ENCODE measurements at places on chromosomes 13 and 19.

- DNase-seq: no peak
Measured at GRCh38 chr19:13914777-13915176, 8.8 kb downstream of the CC2D1A start.

GRCh38 chr13:67095621-67096020 is 134.5 kb downstream of the PCDH9 start:
- DNase-seq: no peak

DNA sequence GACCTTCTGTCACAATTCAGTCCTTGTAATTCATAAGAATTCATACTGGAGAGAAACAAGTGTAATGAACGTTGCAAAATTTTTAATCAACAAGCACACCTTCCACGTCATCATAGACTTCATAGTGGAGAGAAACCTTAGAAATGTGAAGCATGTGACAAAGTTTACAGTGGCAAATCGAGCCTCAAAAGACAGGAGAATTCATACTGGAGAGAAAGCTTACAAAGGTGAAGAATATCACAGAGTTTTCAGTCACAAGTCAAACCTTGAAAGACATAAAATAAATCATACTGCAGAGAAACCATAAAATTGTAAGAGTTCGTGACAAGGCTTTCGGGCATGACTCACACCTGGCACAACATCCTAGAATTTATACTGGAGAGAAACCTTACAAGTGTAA is 24.6 kb downstream of the ZNF813 start:
- no peak for DNase-seq

- no peak for DNase-seq
Measured at GRCh38 chr13:65387743-65388347, 1842.3 kb downstream of the PCDH9 start.

DNA sequence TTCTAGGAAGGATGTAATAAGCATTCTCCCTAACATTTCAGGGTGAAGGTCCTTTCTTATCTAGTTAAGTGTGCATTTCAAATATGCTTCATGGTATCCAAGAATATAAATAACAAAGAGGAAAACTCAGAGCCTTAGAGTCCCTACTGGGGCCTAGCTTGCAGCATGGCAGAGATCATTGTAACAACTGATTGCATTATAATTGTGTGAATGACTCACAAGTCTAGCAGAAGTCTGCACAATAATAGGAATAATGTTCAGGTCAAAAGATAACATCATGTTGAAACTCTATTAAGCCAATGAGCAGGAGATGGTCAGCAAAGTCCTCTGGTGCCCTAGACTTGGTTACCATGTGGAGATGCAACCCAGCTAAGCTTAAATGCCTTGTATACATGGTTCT is 3.4 kb downstream of the POSTN start:
- no peak for DNase-seq

DNA sequence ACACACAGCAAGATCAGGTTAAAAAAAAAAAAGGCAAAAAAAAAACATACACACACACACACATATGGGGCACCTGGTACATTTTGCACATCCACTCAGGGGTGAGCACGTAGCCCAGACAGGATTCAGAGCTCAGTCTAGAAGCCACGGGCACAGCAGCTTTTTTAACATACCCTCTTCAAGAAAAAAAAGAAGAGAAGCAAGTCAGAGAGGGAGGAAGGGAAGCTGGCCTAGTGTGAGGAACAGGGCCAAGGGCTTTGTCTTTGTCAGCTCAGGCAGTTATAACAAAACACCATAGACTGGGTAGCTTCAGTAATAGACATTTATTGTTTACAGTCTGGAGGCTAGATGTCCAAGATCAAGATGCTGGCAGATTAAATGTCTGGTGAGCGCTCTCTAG is 2.3 kb upstream of the TPM4 start:
- DNase-seq: peak; percentile 54

GRCh38 chr19:31126236-31126635 is 223.0 kb downstream of the TSHZ3 start:
- no peak for DNase-seq

GRCh38 chr13:39536274-39536673 is 66.7 kb downstream of the LHFPL6 start:
- DNase-seq: no peak

DNA sequence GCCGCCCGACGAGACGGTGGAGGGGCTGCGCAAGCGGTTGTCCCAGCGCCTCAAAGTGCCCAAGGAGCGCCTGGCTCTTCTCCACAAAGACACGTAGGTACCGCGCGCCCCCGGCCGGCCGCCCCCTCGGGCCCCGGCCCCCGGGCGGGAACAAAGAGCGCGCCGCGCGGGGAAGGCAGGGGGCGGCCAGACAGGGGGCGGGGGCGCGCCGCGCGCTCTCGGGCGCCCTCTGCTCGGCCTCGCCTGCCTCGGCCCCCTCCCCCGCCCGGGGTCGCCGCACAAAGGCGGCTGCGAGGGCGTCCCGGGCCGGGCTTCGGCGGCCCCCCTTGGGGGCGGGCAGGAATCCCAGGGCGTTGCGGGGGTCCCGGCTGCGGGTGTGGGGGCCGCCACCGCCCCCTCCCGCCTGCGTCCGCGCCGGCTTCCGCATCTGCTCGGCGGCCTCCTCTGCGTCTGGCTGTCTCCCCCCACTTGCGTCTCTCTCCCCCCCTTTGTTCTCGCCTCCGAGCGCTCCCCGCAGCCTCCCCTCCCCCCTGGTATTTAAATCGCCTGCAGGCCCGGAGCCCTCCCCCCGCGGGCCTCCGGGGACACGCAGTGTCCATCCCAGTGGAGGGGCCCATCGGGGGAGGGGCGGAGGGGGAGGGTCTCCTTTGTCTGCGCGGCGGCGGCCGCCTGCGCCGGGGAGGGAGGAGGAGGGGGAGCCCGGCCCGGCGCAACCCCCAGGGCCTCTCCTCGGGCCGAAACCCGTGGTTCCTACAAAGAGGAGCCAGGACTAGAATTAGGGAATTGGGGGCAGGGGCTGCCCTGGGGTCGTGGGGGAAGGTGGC is 2.3 kb downstream of the MIDN start:
- DNase-seq: peak; percentile 82

GRCh38 chr13:47420568-47420967 is 523.7 kb upstream of the HTR2A start:
- no peak for DNase-seq

DNA sequence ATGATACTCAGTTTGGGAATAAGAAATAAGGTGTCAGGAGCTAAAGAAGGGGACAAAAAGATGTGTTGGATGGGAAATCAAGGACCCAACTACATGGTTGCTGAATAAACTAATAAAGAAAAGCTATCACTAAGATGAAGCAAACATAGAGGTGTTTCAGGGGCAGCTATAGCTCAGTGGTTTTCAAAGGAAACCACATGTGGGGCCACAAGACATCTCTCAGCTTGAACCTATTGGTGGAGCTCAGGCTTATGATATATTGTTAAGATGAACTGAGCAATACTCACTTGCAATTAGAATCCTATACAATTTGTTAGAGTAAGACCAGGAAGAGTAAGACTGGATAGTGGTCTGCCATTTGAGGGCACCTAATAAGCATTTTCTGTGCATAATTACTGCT is 45.1 kb upstream of the SPRY2 start:
- no peak for DNase-seq

DNA sequence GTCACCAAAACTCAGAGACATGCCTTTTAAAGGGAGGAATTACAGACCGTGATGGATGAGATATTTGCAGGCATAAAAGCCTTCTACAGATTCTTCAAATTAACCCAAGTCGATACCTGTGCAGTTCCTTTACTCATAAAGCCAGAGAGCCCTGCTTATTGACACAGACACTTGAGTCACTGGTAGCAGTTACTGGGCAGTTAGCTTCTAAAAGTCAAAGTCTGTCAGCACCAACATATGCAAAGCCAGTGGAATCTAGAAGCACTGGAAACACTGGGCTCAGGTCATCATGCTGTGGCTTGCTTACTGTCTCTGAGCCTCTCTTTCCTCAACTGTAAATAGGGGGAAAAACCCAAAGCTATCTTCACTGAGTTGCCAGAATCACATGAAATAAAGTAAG is 25.7 kb upstream of the LRCH1 start:
- DNase-seq: no peak

- DNase-seq: no peak
Measured at GRCh38 chr13:72890546-72890945, 108.6 kb downstream of the PIBF1 start.

DNA sequence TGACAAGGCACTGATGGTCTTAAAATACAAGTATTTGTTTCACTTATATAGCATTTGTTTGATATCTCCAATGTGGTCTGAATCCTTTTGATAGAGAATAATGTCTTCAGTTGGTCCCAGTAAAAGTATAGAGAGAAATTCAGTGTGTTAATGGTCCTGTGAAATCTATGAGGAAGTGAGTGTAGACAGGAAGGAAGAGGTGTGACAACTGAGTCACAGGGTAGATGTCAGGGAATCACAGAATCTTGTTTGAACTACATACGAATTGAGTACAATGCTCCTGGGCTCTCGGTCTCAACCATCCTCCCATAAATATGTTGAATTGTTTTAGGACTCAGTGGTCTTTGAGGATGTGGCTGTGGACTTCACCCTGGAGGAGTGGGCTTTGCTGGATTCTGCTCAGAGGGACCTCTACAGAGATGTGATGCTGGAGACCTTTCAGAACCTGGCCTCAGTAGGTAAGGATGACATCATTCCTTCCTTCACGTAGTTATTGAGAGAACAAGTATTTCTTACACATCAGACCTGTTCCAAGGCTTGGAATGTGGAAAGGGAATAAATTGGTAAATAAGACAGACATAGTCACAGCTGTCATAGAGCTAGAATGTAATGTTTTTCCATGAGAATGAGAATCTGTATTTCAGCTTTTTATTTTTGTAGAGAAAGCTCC is 9.1 kb downstream of the ZNF555 start:
- no peak for DNase-seq

DNA sequence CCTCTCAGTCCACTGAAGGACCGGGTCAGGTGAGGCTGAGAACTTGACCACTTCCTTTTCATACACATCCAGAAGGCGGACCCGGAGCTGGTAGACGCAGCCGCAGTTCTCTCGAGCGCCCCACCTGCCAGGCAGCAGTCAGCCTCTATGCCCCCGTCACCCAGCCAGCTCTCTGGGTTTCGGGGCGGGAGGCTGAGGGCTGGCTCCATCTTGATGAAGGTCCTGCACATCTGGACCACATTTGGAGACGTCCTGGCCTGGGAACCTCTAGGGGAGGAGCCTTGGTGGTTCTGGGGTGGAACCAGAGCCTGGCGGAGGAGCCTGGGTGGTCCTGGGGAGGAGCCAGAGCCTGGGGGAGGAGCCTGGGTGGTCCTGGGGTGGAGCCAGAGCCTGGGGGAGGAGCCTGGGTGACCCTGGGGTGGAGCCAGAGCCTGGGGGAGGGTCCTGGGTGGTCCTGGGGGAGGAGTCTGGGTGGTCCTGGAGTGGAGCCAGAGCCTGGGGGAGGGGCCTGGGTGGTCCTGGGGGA is 14.3 kb downstream of the MRPS12 start:
- no peak for DNase-seq

DNA sequence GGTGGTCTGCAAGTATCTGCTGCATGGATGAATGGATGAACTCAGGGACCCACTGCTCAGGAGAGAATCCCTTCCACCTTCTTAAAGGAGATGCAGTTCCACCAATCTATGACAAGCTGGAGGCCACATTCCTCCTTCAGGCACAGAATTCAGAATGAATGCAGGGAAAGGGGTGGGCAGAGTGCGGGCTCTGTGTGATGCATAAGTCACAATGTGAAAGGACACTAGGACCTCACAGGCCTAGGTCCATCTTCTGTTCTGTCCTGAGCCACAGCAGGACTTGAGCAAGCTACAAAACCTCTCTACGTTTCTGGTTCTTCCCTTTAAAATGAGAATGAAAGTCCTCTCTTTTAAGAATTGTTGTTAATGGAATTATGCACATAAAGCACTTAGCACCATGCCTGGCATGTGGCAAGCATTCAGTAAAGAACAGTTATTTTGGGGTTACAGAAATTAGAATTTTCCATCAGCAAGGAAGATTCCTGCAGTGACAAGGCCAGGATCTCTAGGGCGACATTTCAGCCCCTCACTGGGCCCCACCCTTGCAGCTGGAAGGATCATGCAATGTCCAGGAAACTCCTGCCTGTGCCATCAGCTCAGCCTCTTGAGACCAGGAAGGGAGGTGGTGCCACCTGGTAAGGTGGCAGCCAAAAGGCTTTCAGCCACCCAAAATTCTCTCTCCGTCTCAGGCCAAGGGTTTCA is 38.7 kb downstream of the TSHZ3 start:
- DNase-seq: no peak

GRCh38 chr13:49956131-49956530 is 20.0 kb upstream of the SPRYD7 start:
- no peak for DNase-seq

GRCh38 chr13:60811581-60811980 is 414.6 kb downstream of the TDRD3 start:
- DNase-seq: no peak

DNA sequence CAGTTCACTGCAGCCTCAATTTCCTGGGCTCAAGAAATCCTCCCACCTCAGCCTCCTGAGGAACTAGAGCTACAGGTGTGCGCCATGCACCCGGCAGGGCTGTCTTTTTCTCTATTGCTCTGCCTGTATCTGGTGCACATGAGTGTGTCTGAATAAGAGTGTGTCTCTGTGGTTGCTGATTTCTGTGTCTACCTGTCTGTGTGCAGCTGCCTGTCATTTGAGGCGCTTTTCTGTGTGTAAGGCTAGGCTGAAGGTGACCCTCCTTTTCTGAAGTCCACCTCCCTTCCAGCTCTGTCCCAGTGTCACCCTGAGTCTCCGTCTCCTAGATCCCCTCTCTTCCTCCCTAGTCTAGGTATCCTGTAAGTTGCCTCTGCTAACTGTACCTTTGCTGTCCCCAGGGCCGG is 1.5 kb upstream of the PRR12 start:
- no peak for DNase-seq

DNA sequence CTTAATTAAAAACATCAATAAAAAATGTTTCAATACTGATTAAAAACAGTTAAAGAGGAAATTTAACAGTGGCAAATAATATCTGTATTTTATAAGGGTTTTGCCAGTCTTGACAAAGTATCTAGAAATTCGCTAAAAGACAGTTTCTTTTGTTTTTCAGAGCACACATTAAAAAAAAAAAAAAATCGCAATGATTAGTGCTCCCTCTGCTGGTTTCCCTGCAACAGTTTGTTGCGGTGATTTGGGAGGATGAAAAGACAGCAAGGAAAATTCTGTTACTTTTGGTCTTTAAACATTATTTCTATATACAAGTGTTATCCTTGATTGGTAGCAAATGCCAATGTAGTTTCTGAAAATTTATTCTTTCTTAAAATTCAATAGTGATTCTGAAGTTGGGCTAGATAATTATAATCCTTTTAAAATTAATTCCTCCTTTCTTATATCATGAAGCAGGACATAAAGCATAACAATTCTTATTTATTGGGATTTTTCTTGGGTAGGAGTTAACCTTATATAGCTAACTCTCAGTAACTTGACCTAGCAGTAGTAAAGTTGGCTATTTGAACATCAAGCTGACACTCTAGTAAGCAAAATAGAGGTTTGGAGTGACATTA is 23.1 kb upstream of the SPRY2 start:
- DNase-seq: peak; percentile 40
